ENCODE measurements at places on chromosomes 7 and 10. TPM values are rescaled to one million over a fixed set of nuclear protein-coding genes. Genes with fewer than 3 reads are reported as not detected.

EFCAB10 gene
- total RNA-seq = 2.7 TPM

H2BK1 gene
- not detected for total RNA-seq

RASA4B gene
- 2.1 TPM for total RNA-seq

NPY4R2 gene
- 25.2 TPM for total RNA-seq

LIPJ gene
- total RNA-seq = not detected

SH2D4B gene
- 0.10 TPM for total RNA-seq

KIAA1217 gene
- 1.4 TPM for total RNA-seq

TMEM184A gene
- 6.7 TPM for total RNA-seq

TMEM196 gene
- not detected for total RNA-seq
